ENCODE measurements at places on chromosomes 2 and 18.

DNA sequence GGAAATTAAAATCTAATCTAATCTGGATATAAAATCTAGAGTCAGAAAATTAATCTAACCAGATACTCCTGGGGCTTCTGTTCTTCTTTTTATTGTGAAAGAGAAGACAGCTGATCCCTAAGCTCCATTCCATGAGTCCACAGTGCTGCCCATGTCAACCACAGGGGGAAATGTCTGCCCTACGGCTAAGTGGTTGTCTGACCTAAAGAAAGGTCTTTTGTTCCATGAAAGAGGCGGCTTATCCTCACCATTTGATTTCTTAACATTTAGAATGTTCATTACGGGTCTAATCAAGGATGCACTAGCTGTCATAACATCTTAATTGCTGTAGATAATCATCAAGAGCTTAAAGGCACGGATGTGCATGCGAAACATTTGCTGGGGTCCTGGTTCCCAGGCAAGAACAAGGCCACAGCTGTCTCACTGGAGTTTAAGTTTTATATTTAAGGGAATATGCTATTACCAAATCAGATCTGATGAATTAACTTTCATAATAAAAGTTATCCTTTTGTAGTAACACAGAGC lies 162.6 kb downstream of the PAX3 start:
- no peak for DNase-seq

GRCh38 chr18:3453540-3454364 lies 3.8 kb downstream of the TGIF1 start:
- no peak for DNase-seq

GRCh38 chr2:171150694-171151285 lies 9.9 kb downstream of the TLK1 start:
- no peak for DNase-seq

GRCh38 chr2:27795868-27796277 lies 24.4 kb downstream of the MRPL33 start:
- no peak for DNase-seq

- DNase-seq: peak; percentile 43
Measured at GRCh38 chr2:132415915-132416722, 486 bp upstream of the GPR39 start.

- DNase-seq: no peak
Measured at GRCh38 chr2:54469484-54470053, 13.4 kb downstream of the SPTBN1 start.

GRCh38 chr2:64601785-64602391 lies 51.8 kb downstream of the SERTAD2 start:
- no peak for DNase-seq
